ENCODE measurements at places on chromosomes 7 and 10.

GRCh38 chr10:14698111-14698828, 76.4 kb downstream of the FAM107B start:
- DNase-seq, result no peak

DNA sequence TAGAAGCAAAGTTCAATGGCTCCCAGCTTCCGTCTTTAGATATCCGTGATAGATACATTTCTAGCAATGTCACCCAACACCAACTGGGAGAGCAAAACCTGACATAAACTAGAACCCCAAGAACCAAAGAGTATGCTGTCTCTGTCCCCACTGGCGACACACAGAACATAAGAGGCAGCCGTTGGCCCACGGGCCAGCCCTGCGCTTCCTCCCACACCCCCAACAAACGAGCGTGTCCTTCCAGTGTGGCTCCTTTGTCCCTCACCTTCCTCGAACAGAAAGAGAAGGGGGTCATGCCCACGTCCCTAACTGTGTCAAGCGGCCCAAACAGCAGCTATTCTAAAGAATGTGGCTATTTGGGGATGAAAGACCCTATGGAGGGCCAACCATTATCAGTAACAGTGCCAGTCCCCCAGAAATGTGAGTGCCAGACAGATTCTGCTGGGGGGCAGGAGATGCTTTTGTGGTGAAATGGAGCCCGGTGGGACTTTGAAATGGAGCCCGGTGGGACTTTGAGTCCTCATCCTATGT, 171.9 kb downstream of the USP6NL start:
- no peak for DNase-seq

- DNase-seq, result no peak
These were observed 122.8 kb downstream of the THSD7A start for GRCh38 chr7:11709196-11709595.

- DNase-seq, result no peak
These were observed 71.5 kb downstream of the PARP12 start for GRCh38 chr7:139991269-139991666.

DNA sequence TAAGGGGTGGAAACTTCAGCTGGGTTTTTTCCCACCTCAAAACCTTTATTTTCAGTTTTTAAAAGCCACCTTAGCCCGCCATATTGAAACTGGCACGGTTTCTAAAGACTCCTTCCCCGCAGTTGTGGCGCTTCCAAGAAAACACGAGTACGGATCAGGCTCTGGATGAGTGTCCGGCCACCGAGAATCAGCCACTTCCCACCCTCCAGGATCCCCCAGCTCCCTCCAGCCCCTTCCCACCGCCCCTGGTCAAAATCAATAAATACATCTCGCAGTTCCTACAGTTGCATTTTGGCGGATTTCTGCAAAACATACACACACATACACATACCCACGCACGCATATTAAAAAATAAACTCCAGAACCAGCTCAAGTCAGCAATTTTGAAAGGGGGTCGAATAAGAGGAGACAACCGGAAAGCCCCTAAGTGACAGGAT, 1.1 kb downstream of the SFMBT2 start:
- no peak for DNase-seq

- DNase-seq, result no peak
These were observed 1.4 kb downstream of the WNT16 start for GRCh38 chr7:121330053-121330833.

DNA sequence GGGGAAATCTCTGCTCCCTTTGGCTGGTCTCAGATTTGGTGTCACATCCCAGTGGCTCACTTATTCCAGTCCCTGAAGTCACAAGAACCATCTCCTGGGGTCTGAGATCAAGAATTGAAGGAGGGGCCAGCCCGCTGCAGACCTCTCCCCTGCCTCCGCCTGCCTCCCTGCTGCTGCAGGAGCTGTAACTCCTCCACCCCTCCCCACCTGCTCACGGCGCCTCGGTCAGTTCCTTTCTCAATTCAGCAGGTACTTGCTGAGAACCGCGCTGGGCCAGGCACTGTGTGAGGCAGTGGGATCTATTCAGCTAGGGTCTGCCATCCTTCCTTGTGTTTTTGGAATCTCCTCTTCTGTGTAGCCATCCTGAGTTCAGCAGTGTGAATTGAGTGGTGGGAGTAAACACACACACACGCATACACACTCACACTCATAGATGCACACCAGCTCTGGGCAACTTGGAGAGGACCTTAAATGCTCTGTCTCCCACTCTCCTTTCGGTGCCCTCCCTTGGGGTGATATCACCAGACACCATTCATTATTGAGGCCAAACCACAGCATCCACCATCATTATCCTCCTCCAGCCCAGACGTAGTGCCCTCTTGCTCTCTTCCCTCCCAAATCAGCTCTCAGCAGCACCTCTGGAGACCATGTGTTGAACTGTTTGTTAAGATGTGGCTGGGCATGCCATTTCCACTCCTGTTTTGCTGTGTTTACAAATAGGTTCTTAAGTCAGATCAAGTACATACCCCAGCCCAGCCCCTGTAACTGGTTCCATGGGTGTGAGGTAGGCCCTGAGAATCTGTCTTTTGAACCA, 22.0 kb upstream of the ANKRD2 start:
- no peak for DNase-seq

DNA sequence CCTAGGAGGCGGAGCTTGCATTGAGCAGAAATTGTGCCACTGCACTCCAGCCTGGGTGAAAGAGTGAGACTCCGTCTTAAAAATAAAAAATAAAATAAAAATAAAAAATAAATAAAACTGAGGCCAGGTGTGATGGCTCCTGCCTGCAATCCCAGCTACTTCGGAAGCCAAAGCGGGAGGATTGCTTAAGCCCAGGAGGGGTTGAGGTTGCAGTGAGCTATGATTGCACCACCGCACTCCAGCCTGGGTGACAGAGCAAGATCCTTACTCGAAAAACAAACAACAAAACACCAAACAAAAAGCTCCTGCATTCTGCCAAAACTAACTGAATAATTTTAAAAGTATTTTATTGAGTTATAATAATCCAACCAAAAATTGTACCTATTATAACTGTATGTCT, 36.2 kb downstream of the AGAP4 start:
- DNase-seq, result no peak

GRCh38 chr10:60944058-60944909, at the start of gene RHOBTB1:
TSS of gene RHOBTB1 (minus strand) at chr10:60944185. CDS start at chr10:60911542, 32,643 bp downstream.
- no peak for DNase-seq

DNA sequence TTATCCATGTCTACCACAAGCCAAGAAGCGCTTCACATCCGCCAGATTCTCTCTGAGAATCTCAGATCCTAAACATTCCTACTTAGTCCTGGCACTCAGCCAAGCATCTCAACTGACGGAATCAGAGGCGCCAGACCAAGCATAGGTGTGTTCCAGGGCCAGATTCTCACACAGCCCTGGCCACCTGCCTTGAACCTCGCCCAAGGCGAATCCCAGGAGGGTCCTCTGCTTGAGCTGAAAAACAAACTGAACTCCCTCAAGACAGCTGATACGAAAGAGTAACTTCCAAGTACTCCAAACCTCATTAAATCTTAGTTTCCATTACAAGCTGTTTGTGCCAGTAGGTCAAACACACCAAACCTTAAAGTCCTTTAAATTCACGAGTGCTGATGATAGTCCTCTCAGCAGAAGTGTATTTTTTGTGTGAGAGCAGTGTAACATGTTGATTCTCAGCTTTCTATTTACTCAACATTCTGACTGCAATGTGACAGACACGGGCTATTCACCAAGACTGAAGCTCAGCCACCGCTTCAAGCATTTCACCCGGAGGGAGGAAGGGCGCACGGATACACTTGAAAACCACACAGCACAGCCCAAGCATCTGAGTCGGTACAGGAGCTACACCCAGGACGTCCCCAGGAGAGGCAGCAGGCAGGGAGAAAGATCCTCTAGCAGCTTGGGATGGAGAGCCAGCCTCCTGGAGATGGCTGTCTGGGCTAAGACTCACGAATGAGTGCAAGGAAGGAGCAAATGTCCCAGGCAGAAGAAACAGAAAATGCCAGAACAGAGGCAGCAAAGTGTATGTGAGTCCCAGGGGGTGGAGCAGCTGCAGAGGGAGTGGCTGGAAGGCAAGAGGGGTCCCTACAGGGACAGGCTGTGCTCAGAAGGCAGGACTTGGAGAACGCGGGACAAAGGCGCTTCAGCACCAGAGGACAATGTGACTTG, 6.0 kb downstream of the PARD3 start:
- no peak for DNase-seq

DNA sequence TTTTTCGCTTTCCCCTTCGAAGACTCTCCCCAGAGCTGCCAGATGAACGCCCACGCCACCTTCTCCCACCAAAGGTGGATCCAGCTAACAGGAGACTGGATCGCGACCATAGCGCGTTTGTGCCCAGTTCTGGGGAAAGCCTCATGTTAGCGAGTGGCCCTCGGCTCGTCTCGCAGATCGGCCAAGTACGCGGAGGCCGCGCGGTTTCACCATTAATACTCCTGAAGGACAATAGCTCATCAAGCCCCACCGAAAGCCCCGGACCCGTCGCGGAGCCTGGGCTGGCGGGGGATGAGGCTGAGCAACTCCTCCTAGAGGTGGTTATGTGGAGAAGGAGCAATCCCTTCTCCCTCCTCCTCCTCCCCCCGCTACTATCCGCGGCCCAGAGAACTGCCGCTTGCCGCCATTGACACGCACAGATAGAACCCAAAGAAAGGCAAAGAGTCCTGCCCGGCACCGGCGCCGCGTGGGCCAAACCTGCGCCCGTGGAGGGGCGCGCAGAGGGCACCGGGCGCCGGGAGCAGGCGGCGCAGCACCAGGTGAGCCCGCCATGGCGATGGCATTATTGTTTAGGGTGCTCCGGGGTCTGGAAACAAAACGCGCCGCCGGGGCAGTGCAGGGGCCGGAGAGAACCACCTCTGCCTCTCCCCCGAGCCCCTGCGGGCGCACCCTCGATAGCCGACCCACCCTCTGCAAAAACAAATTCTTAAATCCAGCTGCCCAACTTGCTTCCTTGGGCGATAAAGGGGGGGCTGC, at the start of gene MACROH2A2:
Gene MACROH2A2 (plus strand): TSS at position 385 of the 756 bp plus-strand sequence. CDS start 22,813 bp downstream, outside the sequence.
- DNase-seq, result no peak

- no peak for DNase-seq
These were observed 167.7 kb downstream of the GFRA1 start for GRCh38 chr10:116105264-116105663.

GRCh38 chr7:96388620-96389383, 66.9 kb upstream of the SLC25A13 start:
- no peak for DNase-seq

GRCh38 chr7:122887198-122887597, 938 bp upstream of the CADPS2 start:
- no peak for DNase-seq

- DNase-seq, result no peak
These were observed 816.1 kb upstream of the C7orf33 start for GRCh38 chr7:147774461-147774860.

GRCh38 chr7:133190172-133190528, 62.7 kb upstream of the EXOC4 start:
- no peak for DNase-seq

- DNase-seq, result peak; percentile 94
These were observed 1.5 kb upstream of the KAZALD1 start for GRCh38 chr10:101060036-101060950.

GRCh38 chr10:121597504-121598262, 561 bp downstream of the FGFR2 start:
- DNase-seq, result no peak
